ENCODE measurements at places on chromosomes 13 and 19.
A peak's percentile ranks its signal among the peaks of the same experiment; 100 is the strongest.

DNA sequence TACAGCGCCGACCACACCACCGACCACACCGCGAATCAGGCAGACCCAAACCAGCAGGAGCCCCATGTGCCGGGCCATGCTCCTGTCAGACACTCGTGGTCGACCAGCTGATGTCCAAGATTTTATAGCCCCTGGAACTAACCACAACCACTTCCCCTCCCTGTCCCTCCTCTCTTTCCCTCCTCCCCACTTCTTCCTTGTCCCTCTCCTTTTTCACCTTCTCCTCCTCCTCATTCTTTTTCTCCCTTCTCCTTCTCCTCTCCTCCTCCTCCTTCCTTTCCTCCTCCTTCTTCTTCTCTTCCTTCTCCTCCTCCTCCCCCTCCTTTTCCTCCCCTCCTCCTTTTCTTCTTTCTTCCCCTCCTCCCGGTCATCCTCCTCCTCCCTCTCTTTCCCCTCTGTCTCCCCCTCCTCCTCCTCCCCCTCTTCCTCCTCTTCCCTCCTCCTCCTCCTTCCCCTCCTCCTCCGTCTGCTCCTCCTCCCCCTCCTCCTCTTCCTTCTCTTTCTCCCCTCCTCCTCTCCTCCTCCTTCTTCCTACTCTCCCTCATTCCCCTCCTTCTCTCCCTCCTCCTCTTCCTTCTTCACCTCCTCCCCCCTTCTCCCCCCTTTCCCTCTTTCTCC, 670 bp downstream of the BSPH1 start:
- DNase-seq, result no peak
- H3K4me1 ChIP-seq, result no peaks in the 10 kb centered on the region
- no peak overlapping the region for H3K27ac ChIP-seq

DNA sequence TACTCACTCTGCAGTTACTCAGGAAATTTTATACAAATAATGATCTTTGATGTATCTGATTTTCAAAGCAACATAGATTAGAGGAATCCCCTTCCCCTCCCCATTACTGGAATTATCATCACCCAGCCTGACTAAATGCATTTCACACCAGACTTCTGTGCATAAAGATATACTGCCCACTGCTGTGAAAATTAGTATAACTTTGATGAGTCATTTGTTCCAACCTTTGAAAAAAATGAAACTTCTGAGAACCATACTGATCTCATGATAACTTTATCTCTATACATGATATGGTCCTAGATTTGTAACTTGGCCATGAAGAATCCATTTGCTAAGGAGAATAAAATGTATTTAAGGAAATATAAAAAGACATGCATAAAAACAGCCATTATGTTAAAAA, 63.9 kb downstream of the GPC6 start:
- no peaks in the 10 kb centered on the region for H3K36me3 ChIP-seq
- H3K27me3 ChIP-seq, result peaks cover 2% of the 10 kb centered on the region
- no peaks in the 10 kb centered on the region for H3K4me1 ChIP-seq
- H3K4me3 ChIP-seq, result no peak overlapping the region
- no peak for DNase-seq

DNA sequence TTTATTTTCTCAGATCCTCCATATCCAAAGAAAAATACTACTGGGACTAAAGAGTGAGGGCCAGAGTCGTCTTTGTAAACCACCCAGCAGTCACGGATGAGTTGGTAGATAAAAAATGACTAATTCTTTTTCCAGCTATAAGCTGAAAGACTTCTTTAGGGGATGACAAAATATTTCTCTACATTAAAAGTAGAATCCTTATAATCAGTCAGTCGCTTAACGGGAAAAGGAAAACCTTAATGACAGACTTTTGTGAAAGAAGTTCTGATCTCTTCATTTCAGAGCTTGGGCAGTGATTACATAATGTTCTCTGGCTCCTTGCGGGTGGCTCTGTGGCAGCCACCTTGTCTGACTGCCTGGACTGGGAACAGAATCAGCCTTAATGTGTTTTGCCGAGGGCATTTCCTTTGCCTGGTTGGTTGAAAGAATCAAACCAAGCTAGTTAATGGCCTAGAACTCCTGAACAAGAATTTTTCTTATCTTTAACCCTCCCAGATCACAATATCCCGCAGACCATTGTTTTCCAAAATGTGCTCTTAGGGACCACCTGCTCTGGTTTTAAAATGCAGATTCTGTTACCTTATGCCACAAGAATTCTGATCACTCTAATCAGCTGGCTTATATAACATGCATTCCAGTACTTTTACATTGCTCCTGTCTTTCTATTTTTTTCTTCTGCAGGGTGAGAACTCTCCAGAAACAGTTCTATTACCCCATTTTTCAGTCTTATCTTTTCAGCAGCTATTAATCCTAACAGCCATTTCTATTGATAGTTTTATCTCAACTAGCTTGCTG, 2.5 kb downstream of the ITM2B start:
- DNase-seq, result no peak
- peak overlapping the region; percentile 87 for H3K27ac ChIP-seq
- H3K36me3 ChIP-seq, result peaks cover 4% of the 10 kb centered on the region
- peaks cover 8% of the 10 kb centered on the region for H3K27me3 ChIP-seq

- no peak for DNase-seq
- no peak overlapping the region for H3K27ac ChIP-seq
- H3K4me1 ChIP-seq, result no peaks in the 10 kb centered on the region
- no peaks in the 10 kb centered on the region for H3K36me3 ChIP-seq
Measured at GRCh38 chr13:52931539-52932431, 83.3 kb upstream of the PCDH8 start.

- no peak overlapping the region for H3K4me3 ChIP-seq
- H3K27me3 ChIP-seq, result peaks cover 12% of the 10 kb centered on the region
- DNase-seq, result no peak
Measured at GRCh38 chr19:1783874-1784273, 28.2 kb downstream of the ATP8B3 start.

GRCh38 chr19:38693380-38694223, 46.2 kb downstream of the ACTN4 start:
- peaks cover 16% of the 10 kb centered on the region for H3K27me3 ChIP-seq
- peak; percentile 83 for DNase-seq
- no peaks in the 10 kb centered on the region for H3K36me3 ChIP-seq
- H3K4me3 ChIP-seq, result peak overlapping the region; percentile 88
- H3K4me1 ChIP-seq, result peaks cover 100% of the 10 kb centered on the region

GRCh38 chr13:27338816-27339215, 68.2 kb downstream of the RASL11A start:
- no peak overlapping the region for H3K4me3 ChIP-seq
- H3K4me1 ChIP-seq, result no peaks in the 10 kb centered on the region
- H3K27me3 ChIP-seq, result peaks cover 7% of the 10 kb centered on the region

- no peaks in the 10 kb centered on the region for H3K36me3 ChIP-seq
Measured at GRCh38 chr19:50173127-50173526, 10.0 kb upstream of the IZUMO2 start.

- peaks cover 12% of the 10 kb centered on the region for H3K27me3 ChIP-seq
- H3K27ac ChIP-seq, result no peak overlapping the region
- H3K4me3 ChIP-seq, result peak overlapping the region; percentile 75
Measured at GRCh38 chr13:34943436-34944273, 1.6 kb downstream of the NBEA start.

DNA sequence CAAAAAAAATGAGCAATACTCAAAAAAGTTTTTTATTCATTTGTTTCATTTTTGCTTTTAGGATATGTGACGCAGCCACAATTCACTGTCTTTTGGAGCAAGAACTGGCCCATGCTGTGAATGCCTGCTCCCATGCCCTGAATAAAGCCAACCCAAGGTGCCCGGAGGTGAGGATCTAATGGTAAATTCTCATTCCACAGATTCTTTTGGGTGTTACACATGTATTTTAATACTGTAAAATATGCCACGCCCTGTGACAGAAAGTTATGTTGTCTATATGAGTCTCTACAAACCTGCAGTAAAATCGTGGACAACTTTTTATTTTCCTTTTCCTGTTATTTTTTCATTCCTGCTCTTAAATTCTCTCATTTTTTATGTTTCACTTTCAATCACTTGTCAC, 57.5 kb upstream of the AKAP11 start:
- H3K36me3 ChIP-seq, result peaks cover 4% of the 10 kb centered on the region
- H3K4me1 ChIP-seq, result no peaks in the 10 kb centered on the region
- no peak for DNase-seq
- H3K27ac ChIP-seq, result no peak overlapping the region
- H3K4me3 ChIP-seq, result no peak overlapping the region

GRCh38 chr19:30540761-30541160, 168.6 kb downstream of the ZNF536 start:
- DNase-seq, result no peak
- no peak overlapping the region for H3K27ac ChIP-seq
- H3K36me3 ChIP-seq, result no peaks in the 10 kb centered on the region
- H3K4me1 ChIP-seq, result no peaks in the 10 kb centered on the region
- H3K27me3 ChIP-seq, result no peaks in the 10 kb centered on the region

DNA sequence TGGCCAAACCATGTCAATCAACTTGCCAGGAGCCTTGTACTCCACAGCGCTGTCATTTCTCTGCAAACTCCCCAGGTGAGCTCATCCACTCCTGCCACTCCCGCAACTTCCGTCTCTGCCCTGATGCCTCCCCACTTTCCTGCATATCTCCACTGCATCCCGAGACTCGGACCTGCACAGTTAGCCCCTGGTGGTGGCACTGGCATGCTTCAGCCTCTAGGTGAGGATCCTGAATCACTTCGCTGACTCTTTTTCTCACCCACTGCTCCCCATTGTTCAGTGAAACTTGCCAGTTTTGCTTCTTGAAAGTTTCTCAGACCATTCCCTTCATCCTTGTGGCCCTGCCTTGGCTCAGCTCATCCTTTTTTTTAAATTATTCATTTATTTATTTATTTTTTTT, 3.4 kb upstream of the CTU1 start:
- no peak for DNase-seq
- H3K4me1 ChIP-seq, result peaks cover 24% of the 10 kb centered on the region
- peaks cover 7% of the 10 kb centered on the region for H3K27me3 ChIP-seq
- H3K36me3 ChIP-seq, result no peaks in the 10 kb centered on the region
- H3K27ac ChIP-seq, result no peak overlapping the region

GRCh38 chr13:67107979-67108378, 122.2 kb downstream of the PCDH9 start:
- H3K36me3 ChIP-seq, result no peaks in the 10 kb centered on the region
- no peak for DNase-seq
- no peak overlapping the region for H3K4me3 ChIP-seq
- no peaks in the 10 kb centered on the region for H3K27me3 ChIP-seq
- H3K27ac ChIP-seq, result no peak overlapping the region

DNA sequence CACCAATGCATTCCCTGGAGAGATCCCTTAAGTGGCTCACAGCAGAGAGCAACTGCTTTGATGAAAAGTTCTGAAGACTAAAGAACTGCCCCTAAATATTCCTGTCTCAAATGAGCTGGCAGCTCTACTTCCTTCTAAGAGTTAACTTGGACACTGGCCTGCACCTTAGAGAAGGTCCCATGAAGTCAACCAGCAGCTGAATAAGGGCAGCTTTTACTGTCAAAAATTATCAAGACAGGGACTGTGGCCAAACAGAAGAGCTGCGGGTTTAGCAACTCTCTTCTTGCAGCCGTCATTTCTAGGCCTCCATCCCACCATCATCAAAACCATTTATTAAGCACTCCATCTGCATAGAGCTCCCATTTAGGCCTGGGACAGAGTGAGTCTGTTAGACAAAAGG, 491.1 kb upstream of the TSHZ3 start:
- no peak overlapping the region for H3K4me3 ChIP-seq
- no peaks in the 10 kb centered on the region for H3K36me3 ChIP-seq
- no peak for DNase-seq
- H3K27ac ChIP-seq, result no peak overlapping the region
- H3K4me1 ChIP-seq, result no peaks in the 10 kb centered on the region
- H3K27me3 ChIP-seq, result peaks cover 4% of the 10 kb centered on the region

- H3K4me1 ChIP-seq, result no peaks in the 10 kb centered on the region
- H3K27ac ChIP-seq, result no peak overlapping the region
- peaks cover 3% of the 10 kb centered on the region for H3K36me3 ChIP-seq
- no peak overlapping the region for H3K4me3 ChIP-seq
- no peaks in the 10 kb centered on the region for H3K27me3 ChIP-seq
Measured at GRCh38 chr19:12111176-12111575, 29.0 kb downstream of the ZNF20 start.

GRCh38 chr19:6491802-6492592, 10.1 kb downstream of the TUBB4A start:
- no peak overlapping the region for H3K27ac ChIP-seq
- H3K36me3 ChIP-seq, result no peaks in the 10 kb centered on the region
- H3K4me1 ChIP-seq, result peaks cover 12% of the 10 kb centered on the region
- no peak overlapping the region for H3K4me3 ChIP-seq

DNA sequence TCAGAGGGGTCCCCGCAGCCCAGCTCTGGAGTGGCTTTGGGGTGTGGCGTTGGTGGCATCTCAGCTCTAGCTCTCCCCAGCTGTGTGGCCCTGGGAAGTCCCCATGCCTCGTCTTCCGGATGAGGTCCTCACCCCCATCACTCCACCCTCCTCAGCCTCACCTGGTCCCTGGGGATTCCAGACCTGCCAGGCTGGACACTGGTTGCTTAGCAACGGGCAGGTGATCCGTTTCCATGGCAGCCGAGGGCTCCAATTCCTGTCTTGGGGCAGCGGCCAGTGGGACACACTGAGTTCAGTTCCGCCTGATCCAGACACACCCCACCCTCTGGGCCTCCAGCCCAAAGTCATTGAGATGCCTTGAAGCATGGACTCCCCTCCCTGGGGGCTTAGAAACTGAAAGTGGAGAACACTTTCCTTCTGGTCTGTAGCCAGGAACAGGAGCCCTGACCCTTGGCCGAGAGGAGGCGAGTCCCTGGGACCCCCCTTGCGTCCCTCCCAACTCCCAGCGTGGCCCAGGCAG, 7.7 kb upstream of the MISP start:
- no peaks in the 10 kb centered on the region for H3K36me3 ChIP-seq
- no peak for DNase-seq
- no peak overlapping the region for H3K4me3 ChIP-seq

DNA sequence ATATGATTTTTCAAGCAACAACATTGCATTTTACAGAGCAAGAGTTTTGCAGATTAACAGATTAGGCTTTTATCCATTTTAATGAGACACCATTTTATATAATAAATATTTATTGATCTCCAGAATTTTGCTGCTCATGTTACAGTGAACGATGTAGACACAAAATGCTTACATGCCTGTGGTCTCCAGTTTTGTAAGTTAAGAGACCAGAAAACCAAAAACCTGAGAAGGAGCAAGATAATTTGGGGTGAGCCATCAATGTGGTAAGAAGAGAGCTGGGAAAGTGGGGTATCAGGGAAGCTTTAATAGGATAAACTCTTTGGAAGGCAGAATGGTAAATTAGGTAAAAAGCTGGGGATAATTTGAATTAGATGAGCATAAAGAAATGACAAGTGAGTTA, 2100.5 kb upstream of the PCDH20 start:
- H3K27ac ChIP-seq, result no peak overlapping the region
- H3K27me3 ChIP-seq, result no peaks in the 10 kb centered on the region
- H3K4me1 ChIP-seq, result no peaks in the 10 kb centered on the region
- H3K4me3 ChIP-seq, result no peak overlapping the region

All from immature natural killer cell (primary cell).